ENCODE measurements at places on chromosomes 16 and 17.

- no peak for DNase-seq
These were observed 126.1 kb upstream of the RCVRN start for GRCh38 chr17:10031127-10031526.

GRCh38 chr17:19260958-19261357 lies 23.8 kb downstream of the EPN2 start:
- no peak for DNase-seq

GRCh38 chr16:17387256-17387655 lies 83.5 kb downstream of the XYLT1 start:
- DNase-seq: no peak

GRCh38 chr17:8412089-8412488 lies 14.5 kb upstream of the RNF222 start:
- no peak for DNase-seq

DNA sequence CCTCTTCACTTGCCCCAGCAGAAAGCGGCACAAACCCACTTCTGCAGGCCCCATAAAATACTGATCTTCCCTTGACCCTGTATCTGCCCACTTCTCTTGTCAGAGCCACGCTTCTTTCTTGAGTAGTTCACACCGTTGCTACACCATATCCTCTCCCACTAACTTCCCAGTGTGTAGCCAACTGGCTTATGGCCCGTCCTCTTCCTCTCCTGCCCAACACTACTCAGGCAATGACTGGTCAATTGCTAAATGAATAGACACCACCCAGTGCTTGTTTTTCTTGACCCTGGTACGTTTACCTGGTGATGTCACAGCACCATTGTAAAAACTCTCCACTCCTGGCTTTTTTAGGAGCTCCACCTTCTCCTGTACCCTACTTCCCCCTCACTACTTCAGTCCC lies 86.9 kb downstream of the NDEL1 start:
- no peak for DNase-seq

GRCh38 chr17:15492791-15493692 lies 25.6 kb upstream of the CDRT4 start:
- no peak for DNase-seq

- DNase-seq: no peak
These were observed 175.9 kb upstream of the TBX2 start for GRCh38 chr17:61223725-61224124.

DNA sequence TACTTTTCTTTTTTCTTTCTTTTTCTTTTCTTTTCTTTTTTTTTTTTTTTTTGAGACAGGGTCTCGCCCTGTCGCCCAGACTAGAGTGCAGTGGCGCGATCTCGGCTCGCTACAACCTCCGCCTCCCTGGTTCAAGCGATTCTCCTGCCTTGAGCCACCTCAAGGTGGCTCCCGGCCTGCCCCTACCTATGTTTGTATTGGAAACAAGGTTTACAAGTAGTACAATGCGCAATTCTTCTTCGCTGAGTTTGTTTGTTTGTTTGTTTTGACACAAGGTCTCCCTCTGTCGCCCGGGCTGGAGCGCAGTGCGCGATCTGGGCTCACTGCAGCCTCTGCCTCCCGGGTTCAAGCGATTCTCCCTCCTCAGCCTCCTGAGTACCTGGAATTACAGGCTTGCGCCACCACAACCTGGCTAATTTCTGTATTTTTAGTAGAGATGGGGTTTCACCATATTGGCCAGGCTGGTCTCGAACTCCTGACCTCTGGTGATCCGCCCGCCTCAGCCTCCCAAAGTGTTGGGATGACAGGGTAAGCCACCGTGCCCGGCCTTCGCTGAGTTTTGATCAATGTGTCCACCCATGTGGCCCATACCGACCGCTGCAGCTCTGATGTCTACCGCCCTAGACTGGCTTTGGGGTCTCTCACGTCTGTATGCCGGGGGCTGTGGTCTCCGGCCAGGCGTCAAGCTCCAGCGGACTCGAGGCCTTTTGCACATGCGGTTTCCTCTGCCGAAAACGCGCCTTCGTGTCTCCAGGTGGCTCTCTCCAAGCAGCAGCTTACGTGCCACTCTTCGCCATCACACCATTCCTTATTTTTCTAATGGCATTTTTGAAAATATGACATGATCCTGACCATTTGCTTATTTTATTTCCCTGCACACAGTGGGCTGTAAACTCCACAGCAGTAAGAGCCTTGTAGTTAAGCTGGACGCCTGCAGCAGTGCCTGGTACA lies 1.1 kb upstream of the YBX2 start:
- DNase-seq: no peak

- DNase-seq: no peak
These were observed 151.8 kb downstream of the RPTOR start for GRCh38 chr17:80696456-80696855.
